NT2/D1 (cell line): ENCODE measurements at places on chromosomes 3 and 15.

DNA sequence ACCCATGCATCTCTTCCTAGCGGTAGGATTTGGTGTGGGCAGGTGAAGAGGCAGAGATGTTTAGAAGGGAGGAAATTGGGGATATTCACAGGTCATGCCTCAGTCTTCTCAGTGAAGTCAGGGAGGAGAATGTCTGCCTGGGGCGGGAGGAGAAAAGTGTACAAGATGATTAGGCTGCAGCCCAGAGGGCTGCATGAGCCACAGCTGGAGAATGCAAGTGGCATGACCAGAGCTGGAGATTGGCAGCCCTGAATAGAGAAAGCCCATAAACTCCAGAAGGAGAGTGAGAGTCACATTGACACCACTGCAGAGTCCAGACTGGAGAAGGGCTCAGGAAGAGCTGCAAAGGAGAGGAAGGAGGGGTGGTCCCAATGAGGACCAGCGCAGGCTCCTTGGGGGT, 22.6 kb downstream of the PDHB start:
- DNase-seq, result no peak

GRCh38 chr3:190566043-190566933, 52.4 kb downstream of the IL1RAP start:
- DNase-seq, result peak; percentile 42

DNA sequence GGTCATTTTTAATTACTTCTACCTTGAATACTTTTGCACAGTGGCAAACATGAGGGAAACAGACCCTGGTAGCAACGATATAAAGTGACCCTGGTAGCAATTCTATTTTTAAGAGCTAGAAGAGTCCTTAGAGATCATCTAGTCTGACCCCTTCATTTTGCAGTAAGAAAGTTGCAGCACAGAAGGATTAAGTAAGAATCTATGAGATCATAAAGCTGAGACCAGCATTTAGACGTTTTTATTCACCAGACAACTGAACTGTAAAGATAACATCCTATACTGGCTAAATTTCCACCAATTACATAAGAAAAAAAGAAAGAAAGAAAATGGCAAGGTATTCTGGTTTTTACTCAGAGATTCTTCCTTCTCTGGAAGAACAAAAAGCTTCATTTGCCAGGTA, 49.9 kb downstream of the LRRFIP2 start:
- DNase-seq, result no peak

- DNase-seq, result no peak
Observed at GRCh38 chr15:30650012-30650929, 24.3 kb downstream of the ARHGAP11B start.

DNA sequence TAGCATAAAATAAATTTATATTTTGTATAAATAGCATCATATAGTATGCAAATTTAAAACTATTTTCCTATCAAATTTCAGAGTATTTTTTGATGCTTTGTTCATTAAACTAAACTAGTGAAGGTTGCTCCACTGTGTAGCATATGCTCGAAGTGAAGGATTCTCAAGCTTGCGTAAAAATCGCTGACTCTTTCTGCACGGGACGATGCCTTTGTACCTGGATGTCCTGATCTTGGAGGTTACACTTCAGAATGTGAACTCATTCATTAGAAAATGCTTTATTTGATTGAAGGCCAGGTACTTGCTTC, 305.0 kb downstream of the WDR72 start:
- DNase-seq, result no peak

DNA sequence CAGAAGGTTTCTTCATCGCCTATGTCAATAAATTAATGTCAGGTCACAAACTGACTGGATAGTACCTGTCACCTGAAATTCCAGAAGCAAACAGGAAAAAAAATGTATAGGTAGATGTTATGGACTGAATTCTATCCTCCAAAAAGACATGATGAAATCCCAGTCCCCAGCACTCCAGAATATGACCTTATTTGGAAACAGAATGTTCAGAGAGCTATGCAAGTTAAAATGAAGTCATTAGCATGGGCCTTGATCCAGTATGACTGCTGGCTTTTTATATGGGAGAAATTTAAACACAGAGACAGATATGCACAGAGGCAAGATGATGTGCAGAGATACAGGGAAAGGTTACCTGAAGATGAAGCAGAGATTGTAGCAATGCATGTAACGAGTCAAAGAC, 953.4 kb downstream of the ZPLD1 start:
- DNase-seq, result no peak

DNA sequence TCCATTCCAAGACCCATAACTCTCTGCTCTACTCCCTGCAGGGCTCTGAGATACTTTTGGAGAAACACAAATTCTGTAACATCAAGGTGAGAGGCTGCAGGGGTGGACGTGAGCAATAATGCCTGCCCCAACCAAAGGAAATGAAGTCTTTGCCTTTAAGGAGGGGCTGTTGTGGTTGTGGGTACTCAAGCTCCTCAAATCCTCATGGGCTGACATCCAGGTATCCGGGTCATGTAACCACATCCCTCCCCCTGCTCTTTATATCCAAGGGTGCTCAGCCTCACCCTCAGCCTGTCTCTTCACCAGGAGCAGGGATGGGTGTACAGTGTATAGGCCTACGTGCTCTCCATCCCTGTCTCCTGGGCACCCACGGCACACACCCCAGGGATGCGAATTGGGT, 32.3 kb downstream of the NOX5 start:
- DNase-seq, result no peak

GRCh38 chr3:171407759-171408158, 52.4 kb downstream of the TNIK start:
- DNase-seq, result no peak

GRCh38 chr3:31197941-31198340, 303.5 kb upstream of the GADL1 start:
- DNase-seq, result no peak

DNA sequence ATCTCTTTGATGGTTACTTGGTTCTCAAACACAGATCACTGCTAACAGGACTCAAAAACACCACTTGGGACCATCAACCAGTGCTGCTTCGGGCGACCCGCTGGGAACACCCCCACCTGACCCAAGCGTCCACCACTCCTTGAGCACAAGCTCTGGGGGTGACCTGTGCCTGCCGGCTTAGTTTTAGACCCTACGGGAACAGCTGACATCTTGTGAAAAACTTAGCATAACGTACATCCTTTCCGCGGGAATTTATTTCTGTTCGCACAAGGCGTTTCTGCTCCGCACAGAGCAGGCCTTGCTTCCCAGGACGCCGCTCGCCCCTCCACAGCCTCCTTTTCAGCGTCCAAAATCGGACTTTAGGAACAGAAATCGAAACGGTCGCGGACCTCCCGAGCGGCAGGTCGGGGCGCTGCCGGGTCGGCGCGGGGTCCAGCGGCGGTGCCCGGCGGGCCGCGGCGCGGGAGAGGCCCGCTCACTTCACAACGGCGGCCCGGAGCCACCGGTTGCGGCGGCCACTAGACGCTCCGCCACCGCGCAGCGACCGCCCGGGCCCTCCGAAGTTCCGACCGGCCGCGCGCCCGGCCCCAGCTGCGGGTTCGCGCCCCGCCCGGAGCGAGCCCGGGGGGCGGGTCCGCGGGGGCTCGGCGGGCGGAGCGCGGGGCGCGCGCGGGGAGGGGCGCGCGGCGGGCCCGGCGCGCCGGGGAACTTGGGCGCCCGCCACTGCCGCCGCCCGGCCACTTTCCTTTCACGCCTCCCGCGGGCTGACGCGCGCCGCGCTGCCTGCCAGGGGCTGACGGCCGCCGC, 959 bp downstream of the SFMBT1 start:
- DNase-seq, result no peak

DNA sequence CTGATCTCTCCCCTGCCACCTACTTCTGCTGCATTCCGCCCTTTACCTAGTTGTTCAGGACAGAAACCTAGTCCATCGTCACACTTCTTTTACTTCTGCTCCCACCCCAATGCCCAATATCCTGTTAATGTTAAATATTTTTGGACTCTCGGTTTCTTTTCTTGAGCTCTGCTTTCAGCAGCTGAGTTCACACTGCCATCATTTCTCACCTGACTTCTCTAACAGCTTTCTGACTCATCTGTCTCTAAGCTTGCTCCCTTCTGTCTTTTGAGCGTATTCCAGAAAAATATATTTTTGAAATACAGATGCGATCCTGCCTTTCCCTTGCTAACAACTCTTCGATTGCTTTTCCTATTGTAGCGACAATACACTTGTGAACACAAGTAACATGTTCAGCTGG, 183.4 kb downstream of the KLHL25 start:
- DNase-seq, result no peak

GRCh38 chr3:29026959-29027358, 253.9 kb upstream of the RBMS3 start:
- no peak for DNase-seq

DNA sequence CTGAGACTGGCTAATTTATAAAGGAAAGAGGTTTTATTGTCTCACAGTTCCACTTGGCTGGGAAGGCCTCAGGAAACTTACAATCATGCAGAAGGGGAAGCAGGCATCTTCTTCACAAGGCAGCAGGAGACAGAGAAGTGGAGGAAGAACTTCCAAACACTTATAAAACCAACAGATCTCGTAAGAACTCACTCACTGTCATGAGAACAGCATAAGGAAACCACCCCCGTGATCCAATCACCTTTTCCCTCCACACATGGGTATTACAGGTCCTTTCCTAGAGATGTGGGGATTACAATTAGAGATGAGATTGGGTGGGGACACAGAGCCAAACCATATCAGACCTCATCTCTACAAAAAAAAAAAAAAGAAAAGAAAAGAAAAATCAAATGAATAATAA, 25.7 kb downstream of the CGGBP1 start:
- DNase-seq, result no peak

GRCh38 chr3:187084126-187084525, 55.2 kb downstream of the RPL39L start:
- DNase-seq, result no peak

DNA sequence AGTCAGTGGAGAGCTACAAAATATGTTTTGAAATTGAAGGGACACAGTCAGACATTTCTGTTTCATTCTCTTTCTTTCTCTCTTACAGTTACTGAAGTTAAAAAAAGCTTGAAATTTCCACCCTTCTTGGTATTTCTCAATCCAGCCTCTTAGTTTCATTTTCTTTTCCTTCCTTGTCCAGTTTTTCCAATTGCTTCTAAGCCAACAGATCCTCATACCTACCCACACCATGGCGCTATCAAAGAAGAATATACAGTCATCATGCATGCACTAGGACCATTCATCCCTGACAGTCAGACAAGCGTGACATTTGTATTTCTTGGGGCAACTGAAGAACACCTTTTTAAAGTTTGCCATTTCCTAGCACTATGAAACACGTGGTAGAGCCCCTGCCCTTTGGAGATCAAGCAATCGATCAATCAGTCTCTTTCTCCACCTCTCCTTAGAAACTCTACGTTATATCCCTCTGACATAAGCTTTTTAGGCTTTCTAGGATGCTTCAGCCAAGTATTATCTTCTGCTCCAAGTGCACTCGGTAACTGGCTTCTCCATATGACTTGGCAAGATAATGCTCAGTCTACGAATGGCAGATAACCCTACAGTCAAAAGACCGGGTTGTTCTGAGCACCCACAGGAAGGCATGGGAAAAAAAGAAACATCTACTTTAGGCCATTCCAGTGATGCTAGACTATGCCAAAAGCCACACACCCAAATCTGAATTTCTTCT, 65.4 kb downstream of the FBN1 start:
- no peak for DNase-seq

DNA sequence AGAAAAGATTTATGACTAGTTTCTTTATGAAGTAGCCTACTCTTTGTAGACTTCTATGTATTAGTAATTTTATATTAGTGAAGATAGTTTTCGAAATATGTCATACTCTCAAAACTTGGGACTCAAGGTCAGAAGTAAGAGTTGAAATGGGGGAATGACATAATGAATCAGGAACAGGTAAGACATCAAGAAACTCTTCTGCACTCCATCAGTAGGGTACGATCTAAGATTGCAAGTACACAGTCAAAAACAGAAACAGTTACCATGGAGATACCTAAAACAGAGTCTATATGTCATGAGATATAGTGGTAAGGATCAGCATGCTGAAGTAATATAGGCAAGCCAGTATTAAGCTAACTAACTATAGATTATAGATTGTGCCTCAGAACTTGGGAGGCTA, 187.0 kb upstream of the MLF1 start:
- DNase-seq, result no peak

- no peak for DNase-seq
Observed at GRCh38 chr3:194691481-194692283, 6.0 kb downstream of the FAM43A start.

DNA sequence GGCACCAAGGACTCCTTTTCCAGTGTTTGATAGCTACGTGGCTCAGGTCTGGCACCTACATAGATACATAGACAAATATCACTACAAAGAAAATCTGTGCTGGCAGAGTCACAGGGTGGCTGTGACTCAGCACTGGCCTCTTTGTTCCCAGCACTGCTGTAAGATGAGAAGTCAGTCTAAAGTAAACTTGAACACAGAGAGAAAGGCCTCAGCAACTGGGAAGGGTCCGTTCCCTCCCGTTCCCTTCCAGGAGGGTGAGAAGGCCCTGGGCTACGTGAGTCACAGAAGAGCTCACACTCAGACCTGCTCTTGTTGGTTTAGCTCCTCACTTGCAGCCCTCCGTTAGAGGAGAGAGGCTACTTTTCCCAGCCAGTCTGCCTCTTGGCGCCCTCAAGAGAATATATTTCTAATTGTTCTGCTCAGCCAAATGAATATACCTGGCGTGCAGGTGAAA, 23.1 kb downstream of the ANXA2 start:
- peak; percentile 71 for DNase-seq

GRCh38 chr3:44827196-44827595, 34.5 kb upstream of the TMEM42 start:
- no peak for DNase-seq

DNA sequence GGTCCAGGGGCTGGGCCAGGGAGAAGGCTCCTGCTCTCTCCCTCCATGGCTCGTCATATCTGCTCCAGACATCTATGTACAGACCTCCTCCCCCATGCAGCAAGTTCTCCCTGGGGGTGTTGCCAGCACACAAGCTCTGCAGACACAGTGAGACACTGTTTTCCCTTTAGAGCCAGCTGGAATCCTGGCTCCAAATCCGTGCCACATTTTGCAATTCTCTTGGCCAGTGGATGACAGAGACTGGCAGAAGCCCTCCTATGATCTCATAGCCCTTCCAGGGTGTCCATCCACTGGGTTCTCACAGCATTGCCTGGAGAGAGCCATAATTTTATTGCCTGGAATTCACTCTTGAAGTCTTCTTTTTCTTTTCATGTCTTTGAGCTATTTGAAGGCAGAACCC, 203.9 kb downstream of the TLE3 start:
- no peak for DNase-seq

DNA sequence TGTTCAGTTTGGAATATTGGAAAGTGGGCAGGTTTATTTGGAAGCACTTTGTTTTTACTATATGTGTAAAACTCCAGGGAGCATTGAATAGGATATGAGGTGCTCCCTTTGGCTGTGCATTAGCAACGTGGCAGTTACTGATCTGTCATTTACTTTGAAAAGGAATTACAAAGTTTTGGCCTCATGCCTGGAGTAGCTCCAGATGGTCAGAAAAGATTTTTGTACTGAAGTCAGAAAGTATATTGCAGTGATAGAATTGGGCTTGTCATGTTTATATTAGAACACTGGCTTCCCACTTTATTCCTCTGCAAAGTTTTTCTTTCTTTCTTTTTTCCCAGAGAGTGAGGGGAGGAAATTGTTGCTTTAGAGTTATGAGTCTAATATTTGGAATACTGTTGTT, 26.1 kb downstream of the FNDC3B start:
- no peak for DNase-seq
